ENCODE measurements at places on chromosomes 1 and 21. TPM values are rescaled to one million over a fixed set of nuclear protein-coding genes. Genes with fewer than 3 reads are reported as not detected.
A peak's percentile ranks its signal among the peaks of the same experiment; 100 is the strongest.

Gene SPRR2B
- not detected for total RNA-seq

Gene MYBPH
- total RNA-seq: 37.5 TPM

Gene UTP11
- total RNA-seq: 85.3 TPM

Gene HJV
- total RNA-seq: 111 TPM

Gene SPRR2A
- total RNA-seq: 3.1 TPM

Gene LAMC2
- total RNA-seq: 11.8 TPM

Gene PCP4
- 1.5 TPM for total RNA-seq

- DNase-seq: peak; percentile 21
Measured at GRCh38 chr1:47181095-47181954, 8.5 kb downstream of the PDZK1IP1 start.

DNA sequence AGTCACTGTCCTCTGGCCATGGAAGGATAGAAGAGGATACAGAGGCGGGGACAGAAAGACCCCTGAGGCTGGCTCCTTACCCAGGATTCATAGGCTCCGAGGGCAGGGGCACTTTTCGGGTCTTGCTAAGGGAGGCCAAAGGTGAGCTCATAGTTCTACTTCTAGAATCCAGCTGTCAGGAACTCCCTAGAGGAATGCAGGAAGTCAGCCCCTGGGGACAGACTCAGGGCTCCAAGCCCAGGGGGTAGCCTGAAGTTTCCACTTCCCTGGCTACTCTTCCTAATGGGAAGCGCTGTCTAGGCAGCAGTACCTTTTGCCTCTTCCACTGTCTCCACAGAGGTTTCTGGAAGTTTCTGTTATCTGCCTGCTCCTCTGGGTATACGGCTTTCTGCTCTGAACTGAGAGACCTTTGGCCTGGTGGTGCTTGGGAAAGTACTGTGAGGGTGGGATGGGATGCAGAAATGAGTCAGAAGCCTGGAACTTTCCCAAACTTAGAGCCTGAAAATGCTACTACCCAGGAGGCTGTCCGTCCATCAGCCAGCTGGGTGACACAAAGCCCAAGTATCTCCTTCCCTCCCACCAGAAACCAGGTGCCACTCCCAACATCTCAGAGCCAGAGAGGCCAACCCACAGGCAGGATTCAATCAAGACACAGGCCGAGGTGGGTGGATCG is 3.6 kb downstream of the UBXN11 start:
- no peak for DNase-seq

DNA sequence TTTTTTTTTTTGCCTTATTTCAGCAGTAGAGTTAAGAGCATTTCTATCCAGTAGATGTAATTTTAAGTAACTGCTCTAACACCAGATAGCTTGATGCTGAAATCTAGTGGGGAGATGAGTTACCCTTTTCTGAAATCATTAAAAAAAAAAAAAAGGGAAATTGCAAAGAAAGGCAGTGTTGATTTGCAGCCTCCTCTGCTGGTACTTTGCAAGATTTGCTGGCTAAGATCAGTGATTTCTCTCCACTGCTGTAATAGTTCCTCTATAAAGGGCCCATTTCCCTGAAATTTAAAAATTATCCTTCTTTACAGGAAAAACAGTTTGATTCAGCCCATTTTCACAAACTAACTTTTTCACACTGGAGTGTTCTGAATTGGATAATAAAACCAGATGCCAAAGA is 120.6 kb downstream of the PTBP2 start:
- DNase-seq: no peak

GRCh38 chr1:239810061-239810481 is 281.6 kb upstream of the FMN2 start:
- peak; percentile 76 for DNase-seq

DNA sequence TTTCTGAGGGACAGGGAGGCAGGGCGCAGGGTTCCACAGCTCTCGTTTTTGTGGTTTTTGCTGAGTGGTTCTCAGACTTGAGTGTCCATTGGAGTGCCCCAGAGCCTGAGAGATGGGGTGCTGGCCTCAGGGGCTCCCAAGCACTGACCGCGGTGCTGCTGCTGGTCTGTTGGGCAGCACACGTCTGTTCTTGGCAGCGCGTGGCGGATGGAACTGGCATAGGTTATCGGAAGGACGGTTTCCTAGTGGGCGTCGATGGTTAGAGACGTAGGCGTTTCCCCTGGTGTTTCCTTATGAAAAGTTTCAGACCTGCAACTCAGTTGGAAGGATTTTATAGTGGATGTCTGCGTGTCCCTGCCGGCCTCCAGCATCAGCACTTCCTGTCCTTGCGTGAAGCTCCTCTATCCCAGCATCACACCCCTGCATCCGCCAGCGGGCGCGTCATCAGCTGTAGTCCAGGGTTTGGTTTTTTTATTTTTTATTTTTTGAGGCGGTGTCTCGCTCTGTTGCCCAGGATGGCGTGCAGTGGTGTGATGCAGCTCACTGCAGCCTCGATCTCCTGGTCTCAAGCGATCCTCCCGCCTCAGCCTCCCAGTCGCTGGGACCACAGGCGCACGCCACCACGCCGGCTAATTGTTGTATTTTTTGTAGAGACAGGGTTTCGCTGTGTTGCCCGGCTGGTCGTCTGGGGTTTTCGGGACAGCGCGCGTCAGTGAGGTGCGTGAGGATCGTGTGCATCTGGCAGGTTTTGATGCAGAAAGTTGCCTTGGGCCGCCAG is 11.8 kb downstream of the RRP1 start:
- no peak for DNase-seq

DNA sequence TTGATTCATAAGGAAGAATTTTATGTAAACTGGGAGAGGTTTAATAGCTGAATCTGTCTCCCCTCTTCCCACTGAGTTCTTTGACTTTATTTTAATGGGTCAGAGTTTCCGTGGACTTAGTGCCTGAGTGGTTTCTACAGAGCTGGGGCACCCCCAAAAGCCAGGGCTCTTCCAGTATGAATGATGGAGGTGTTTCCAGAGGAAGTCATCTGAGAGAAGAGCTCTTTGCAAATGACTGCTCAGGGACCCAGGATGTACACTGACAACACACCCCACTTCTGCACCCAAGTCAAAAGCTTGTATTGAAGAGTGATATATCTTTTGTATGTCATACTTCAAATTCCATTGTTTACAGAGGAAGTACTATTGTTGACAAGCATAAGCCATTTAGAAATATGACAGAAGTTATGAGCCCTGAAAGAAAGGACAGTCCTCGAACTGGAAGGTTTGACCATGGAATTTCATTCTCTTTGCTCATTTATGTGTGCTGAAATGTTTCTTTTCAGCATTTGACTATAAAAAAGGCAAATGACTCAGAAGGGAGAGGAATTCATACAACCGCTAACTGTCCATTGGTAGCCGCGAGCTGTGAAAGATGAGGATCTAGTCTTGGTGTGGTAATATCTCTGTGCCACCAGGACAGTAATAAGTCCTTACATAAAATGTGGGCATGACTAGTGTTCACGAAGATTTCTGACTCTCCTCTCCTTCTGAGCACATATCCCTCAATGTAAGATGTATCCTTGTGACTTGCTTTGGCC is 25.4 kb upstream of the LMX1A start:
- DNase-seq: no peak

GRCh38 chr1:63366908-63367214 is 566 bp upstream of the ALG6 start:
- no peak for DNase-seq

DNA sequence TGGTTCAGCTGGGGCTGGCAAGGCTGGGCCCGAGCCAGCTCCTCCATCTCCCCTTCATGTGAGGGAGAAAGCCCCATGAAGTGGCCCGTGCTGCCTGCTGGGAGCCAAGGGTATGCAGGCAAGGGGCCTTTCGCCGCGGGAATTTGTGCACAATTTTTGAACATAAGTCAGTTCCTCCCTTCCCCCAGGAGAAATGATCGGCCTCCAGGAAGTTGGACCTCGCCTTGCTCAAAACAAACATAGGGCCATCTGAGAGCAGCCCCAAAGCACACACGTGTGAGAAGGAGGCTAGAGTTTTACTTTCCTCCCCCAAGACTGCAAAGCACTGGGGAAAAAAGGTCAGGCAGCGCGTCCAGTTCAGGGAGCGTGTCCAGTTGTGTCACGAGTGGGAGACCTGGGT is 64.7 kb downstream of the PRDM16 start:
- no peak for DNase-seq

- no peak for DNase-seq
Measured at GRCh38 chr1:84888753-84889152, 4.3 kb downstream of the LPAR3 start.

DNA sequence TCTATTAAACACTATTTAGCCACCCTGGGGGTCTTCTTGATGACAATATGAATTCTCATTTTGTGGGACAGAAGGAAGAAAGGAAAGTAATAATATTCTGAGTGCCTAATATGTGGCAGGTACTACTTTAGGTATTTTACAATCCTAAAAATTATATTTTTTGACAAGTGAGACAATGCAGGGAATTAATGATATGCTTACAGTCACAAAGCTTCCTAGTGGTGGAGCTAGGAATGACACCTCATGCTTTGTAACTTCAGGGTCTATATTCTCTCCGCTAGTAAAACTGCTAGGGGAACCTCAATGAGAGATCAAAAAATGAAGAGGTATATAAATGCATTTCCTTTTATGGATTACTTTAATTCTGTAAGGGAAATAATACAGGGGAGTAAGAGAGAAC is 44.3 kb downstream of the TPR start:
- DNase-seq: no peak

- DNase-seq: no peak
Measured at GRCh38 chr21:44708866-44709425, 2.4 kb downstream of the TSPEAR start.

- DNase-seq: no peak
Measured at GRCh38 chr1:47575855-47576757, 138.3 kb downstream of the FOXD2 start.

GRCh38 chr1:19429611-19430010 is 55.7 kb downstream of the CAPZB start:
- peak; percentile 69 for DNase-seq

- no peak for DNase-seq
Measured at GRCh38 chr1:85838238-85838637, 130.0 kb upstream of the ZNHIT6 start.

DNA sequence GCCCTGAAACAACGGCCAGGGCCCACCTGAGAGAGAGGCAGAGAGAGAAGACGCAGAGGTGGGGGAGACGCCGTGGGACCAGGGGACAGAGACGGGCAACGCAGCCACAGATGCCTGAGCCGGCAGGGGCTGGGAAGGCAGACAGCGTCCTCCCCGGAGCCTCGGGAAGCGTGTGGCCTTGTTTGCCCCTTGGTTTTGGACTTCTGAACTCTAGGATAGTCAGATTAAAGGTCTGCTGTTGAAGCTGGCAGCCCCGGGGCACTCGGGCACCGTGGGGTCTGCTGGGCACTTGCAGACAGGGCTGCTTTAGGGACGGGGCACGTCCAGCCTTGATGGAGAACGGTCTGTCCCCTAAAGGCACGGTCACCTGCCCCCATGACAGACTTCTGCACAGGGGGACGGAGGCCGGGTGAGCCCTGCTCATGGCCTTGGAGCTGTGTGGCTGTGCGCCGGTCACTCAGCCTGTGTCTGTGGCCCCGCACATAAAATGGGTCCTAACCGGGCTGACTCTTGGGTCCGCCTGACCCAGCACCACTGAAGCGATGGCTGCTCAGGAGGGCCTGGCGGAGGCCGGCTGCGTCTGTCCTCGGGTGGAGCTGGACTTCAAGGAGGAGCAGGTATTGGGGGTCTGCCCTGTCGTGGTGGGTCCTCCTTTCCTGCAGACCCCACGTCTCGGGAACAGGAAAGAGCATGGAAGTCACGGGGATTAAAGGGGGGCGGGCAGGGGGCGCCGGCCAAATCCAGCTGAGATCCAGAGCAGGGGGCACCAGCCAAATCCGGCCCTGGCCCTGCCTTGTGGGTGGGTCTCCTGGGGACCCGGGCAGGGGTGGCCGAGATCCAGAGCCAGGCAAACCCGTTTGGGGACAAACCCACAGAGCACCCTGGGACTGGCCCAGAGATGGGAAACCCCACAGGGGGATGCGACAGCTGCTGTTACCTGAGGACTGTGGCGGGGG is 9.6 kb upstream of the RNF223 start:
- DNase-seq: no peak
